ENCODE measurements at places on chromosomes 1 and 21.
A peak's percentile ranks its signal among the peaks of the same experiment; 100 is the strongest.

DNA sequence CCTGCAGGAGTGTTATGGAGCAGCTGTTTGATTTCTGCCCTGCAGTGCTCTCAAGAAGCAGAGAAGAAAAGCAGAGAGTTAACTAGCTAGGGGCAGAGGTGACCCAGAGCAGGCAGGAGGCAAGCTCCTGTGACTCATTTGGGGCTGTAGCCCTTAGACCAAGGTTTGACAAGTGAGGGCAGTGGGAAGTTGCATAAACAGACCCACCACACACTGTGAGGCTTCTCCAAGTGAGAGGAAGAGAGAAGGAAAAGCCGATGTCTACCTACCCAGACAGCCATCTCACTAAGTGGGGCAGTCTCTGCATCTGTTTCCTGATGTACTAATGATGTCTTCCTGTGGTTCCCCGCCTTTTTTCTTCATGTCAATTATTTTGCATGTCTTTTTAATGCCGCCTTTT, 159.9 kb upstream of the NR5A2 start:
- DNase-seq = no peak

- DNase-seq = no peak
These were observed 26.8 kb upstream of the CLSTN1 start for GRCh38 chr1:9850442-9851162.

DNA sequence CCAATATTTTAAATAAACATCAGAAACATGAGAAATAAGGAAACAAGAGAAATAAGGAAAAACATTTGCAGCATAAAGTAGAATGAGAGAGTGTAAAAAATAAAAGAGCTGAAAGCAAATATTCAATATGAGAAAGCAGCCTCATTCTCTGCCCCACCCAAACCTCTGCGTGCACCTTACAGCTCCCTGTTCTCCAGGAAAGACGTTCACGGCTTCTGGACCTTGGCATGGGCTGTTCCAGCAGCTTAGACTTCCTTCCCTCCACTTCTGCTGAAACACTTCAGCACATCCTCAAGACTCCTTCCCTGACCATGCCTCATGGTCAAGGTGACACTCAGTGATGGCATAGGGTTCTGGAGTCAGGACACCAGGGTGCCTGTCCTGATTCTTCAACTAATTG, 23.3 kb downstream of the ALPL start:
- no peak for DNase-seq

- no peak for DNase-seq
These were observed 76.5 kb upstream of the USH2A start for GRCh38 chr1:216499581-216500272.

DNA sequence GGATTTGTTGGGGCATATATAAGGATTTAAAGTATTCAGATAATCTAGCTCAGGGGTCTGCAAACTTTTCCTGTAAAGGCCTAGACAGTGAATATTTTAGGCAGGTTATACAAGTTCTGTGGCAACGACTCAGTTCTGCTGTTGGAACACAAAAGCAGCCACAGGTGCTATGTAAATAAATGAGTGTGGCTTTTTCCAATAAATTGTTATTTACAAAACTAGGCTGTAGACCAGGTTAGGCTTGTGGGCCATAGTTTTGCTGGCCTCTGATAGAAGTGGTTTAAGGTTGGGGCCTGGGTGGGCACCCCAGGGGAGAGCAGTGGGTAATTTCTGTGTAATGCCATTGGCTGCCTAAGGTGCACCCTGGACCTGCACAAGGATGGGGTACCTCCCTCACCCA, 16.9 kb upstream of the IGFN1 start:
- DNase-seq = no peak

- DNase-seq = no peak
These were observed 61.7 kb upstream of the EDN2 start for GRCh38 chr1:41545996-41546832.

DNA sequence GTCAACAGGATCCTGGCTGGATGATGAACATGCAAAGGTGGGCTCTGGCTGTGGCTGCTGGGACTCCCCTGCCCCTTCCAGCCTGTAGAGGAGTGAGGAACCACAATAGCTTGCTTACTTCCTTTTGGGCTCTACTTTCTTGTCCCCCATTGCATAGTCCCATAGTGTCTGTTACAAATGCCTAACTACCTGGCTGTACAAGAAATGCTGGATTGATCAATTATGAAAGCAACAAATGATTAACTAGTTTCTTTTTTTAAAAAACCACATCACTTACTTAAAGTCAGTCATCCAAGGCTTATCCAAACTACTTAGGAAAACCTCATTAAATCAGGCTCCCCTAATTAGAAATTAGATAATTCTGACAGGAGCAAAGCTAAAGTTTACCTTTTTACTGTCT, 514.1 kb upstream of the PKN2 start:
- DNase-seq = no peak

DNA sequence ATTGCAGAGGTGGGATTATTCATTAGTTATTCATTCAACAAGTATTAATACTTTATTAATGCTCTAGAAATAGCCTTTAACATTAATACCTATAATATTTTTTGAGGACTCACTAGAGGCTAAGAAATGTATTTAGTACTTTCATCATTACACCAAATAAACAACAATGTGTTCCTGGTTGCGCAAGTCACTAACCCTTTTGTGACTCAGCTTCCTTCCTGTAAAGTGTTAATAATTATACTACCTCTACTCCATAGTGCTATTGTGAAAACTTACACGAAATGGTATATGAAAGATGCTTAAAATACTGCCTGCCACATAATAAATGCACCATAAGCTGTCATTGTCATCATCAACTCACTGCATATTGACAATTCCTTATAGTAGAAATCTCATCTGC, 431.0 kb downstream of the DPYD start:
- DNase-seq = peak; percentile 33

DNA sequence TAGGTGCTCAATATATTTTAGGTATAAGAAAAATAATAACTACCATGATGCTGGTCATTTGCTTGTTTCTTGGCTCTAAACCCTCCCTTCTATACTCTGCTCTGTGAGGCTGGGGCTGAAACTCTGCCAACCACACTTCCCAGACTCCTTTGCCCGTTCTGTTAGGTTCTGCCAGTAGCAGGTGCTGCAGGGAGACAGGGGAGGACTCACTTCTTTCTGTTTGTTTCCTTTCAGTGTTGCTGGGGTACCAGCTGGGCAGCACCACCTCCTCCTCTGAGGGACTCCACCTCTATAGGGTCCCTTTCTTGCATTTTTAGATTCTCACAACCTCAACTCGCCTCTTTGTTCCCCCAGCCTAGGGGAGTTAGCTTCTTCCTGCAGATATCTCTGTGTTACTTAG, 17.0 kb upstream of the SH2D2A start:
- no peak for DNase-seq

- DNase-seq = no peak
These were observed 31.5 kb downstream of the RNF220 start for GRCh38 chr1:44436401-44437106.

GRCh38 chr1:147384804-147385203, 142.3 kb downstream of the CHD1L start:
- DNase-seq = no peak

DNA sequence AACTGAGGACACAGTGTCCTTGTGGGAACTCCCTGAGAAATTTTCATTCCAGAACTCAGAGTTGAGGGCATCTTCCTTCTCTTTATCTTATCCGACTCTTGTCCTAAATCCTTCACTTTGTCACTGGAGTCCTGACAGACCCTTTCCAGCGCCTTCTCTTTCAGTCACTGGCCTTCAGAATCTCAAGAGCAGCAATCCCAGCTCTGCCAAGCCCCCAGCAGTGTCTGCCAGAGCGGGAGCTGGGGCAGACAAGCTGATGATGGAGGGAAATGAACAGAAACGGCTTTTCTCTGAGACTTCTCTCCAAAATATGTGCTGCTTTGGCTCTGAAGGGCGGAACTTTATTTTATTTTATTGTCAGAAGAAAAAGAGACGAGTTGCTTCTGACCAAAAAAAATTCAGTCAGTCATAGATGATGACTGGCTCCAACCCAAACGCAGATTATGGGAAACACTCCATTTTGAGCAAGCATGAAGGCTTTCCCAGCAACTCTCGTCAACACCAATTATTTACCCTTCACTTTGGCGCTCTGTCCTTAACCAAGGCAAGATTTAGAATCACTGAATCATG, 32.2 kb downstream of the MIS18A start:
- DNase-seq = no peak

GRCh38 chr1:28751315-28752060, 14.7 kb downstream of the YTHDF2 start:
- DNase-seq = peak; percentile 73

GRCh38 chr21:39313042-39313570, 326 bp downstream of the BRWD1 start:
- no peak for DNase-seq

DNA sequence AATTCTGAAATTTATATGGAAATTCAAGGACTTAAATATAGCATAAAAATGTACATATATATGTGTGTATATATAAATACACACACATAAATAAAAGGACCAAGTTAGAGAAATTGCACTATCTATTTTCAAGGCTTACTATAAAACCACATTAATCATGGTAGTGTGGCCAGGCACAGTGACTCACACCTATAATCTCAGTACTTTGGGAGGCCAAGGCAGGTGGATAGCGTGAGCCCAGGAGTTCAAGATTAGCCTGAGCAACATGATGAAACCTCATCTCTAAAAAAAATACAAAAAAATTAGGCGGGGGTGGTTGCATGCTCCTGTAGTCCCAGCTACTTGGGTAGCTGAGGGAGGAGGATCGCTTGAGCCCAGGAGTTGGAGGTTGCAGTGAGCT, 171.4 kb upstream of the GORAB start:
- DNase-seq = peak; percentile 5

DNA sequence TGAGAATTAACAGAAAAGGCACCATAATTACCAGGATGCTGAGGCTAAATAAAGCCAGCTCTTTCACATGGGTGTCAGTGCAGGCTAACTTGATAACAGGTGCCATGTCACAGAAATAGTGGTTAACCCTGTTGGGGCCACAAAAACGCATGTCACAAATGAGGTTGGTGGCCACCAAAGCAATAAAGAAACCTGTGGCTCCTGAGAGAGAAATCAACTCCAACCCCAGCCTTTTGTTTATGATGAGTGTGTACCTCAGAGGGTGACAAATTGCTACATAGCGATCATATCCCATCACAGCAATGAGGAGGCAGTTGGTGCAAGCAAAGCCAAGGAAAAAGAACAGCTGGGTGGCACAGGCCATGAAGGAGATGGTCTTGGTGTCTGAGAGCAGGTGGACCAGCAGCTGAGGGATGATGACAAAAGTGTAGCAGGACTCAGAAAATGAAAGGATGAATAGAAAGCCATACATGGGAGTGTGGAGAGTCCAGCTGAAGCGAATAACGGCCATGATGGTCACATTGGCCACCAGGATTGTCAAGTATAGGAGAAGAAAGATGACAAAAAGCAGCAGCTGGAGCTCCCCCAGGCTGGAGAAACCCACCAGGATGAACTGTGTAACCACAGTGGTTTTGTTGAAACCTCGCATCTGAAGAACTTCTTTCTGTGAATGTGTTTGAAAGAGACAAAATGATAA, at the start of gene OR10T2:
TSS of gene OR10T2 (minus strand) at position 649 of the 697 bp plus-strand sequence. CDS start at position 649, 0 bp downstream.
- no peak for DNase-seq

- DNase-seq = peak; percentile 48
These were observed 7.6 kb upstream of the ERG start for GRCh38 chr21:38505654-38506523.

DNA sequence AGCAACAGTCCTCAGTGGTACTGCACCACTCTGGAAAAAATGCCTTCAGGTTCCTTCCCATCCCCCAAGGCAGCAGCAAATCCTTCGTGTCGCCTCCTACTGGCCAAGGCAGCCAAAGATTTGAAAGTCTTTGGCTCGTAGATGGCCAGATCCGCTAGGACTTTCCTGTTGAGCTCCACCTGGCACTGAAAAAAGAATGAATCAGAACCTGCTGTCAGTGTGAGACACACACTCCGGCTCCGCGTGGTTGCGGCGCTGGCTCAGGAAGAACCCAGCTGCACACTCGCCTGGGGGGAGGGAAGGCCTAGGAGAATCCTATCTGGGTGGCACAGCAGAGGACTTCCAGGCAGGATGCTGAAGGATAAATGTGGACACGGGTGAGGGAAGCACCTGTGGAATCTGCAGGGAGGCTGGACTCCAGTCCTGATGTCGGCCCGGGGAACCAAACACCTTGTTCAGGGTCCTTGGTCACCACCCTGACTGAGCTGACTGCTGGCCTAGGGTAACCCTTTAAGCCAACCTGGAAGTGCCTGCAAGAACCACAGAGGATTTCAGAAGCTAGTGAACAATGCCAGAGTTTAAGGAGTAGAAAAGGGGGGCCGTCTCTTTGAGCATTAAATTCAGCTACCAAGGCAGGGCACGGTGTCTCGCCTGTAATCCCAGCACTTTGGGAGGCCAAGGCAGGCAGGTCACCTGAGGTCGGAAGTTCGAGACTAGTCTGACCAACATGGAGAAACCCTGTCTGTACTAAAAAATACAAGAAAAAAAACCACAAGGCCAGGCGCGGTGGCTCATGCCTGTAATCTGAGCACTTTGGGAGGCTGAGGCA, 3.2 kb upstream of the CCNL2 start:
- DNase-seq = peak; percentile 51

DNA sequence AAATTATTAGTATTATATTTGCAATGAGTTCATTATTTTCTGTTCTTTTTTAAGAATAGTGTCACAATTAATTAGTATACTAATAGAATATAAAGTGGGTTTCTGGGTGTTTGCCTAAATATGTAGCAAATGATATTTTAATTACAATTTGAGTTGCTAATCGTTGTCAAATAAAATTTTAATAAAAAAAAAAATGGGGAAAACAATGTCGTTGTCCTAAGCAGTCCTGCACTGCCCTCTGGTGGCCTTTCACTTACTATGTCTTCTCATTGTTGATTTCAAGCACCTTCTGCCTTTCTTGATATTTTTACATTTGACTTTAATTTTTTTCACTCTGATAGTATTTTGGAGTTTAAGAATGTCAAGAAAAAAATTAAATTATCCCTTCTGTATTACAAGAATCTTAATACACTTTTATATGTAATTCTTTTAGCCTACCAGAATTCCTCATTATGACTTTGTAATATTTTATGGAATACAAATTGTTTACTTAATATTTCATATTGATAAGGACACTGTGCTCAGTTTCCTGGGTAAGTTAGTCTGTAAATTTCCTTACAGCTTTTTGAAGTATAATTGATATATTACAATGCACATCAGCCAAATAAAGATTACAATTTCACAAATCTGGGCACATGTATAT, 104.5 kb upstream of the FMN2 start:
- no peak for DNase-seq

DNA sequence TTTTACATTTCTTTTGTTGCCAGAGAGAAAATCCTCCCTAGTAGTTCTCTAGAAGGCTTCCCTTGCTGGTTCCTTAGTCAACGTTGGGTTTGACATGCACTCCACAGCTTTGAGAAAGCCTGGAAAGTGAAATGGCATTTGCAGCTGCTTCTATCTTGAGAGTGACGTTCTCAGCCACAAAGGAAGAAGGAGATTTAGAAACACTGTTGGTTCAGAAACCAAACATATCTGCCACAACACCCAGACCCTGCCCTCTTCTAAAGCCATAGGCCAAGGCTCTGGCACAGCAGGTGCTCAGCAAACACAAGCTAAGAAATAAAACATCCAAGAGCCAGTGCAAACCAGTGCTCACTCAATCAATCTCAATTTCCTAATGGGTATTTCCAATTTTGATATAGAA, 121.4 kb downstream of the CCDC185 start:
- no peak for DNase-seq

GRCh38 chr1:231778009-231778719, 151.6 kb downstream of the DISC1 start:
- DNase-seq = no peak
